Right ventricle myocardium superior (tissue), 1 donor: ENCODE measurements at places on chromosomes 16 and 17.
A peak's percentile ranks its signal among the peaks of the same experiment; 100 is the strongest.

- no peak for DNase-seq
These were observed 34.0 kb downstream of the B9D1 start for GRCh38 chr17:19328441-19329061.

GRCh38 chr16:55046513-55046912 lies 115.8 kb downstream of the IRX5 start:
- no peak for DNase-seq

- DNase-seq = no peak
These were observed 2.6 kb upstream of the CRISPLD2 start for GRCh38 chr16:84817206-84817605.

DNA sequence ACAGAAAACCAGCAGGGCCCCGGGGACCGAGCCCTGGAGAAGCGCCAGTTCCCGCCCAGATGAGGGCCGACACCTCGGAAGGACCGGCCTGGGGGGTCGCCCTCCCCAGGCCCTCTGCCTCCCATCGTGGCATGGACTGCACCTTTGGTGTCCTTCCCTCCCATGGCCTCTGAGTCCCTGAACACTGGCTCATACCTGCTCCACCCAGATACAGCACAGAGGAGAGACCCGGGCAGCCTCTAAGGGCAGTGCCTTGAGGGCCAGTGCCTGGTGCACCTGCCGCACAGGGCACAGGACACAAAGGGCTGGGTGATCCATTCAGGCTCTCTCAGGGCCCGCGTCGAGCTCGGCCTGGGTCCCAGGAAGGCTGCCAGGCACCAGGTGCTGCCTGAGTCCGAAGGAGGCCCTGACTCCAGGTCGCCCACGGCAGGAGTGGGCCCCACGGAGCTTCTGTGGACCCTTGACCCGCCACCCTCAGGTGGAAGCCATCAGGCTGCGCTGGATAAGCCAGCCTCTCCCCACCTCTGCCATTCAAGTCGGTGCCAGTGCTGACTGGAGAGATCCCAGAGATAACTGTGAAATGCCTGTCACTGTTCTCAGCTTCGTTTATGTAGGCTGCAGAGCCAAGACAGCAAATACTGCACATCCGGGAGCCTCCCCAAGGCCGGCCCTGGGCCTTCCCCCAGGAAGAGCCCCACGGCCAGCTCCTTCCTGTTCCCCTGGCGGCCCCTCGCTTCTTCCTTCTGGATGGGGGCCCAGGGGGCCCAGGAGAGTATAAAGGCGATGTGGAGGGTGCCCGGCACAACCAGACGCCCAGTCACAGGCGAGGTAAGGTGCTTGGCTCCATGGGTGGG lies at the start of gene ZG16B:
ZG16B (plus strand) TSS at position 803 of the 854 bp plus-strand sequence. CDS start 139 bp downstream, outside the sequence.
- peak; percentile 24 for DNase-seq

- DNase-seq = no peak
These were observed 20.3 kb downstream of the METRNL start for GRCh38 chr17:83099570-83100181.

- DNase-seq = no peak
These were observed 282.6 kb downstream of the IRF8 start for GRCh38 chr16:86181526-86181925.

DNA sequence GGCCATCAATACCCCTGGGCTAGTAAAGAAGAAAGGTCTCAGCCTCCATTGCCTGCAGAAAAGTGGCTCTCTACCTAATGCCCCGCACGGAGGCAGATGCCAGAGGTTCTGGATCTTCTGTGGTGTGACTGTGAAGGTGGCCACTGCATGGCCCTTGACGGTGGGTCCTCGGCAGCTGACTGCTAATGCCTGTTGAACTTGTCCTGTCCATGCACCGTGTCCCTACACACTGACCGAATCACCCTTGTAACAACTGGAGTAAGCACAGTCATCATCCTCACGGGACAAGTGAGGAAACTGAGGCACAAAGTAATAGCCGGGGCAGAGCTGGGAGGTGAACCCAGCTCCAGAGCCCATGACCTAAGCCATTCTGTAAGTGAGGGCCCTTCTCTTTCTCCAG lies 48.8 kb downstream of the MYH11 start:
- no peak for DNase-seq

DNA sequence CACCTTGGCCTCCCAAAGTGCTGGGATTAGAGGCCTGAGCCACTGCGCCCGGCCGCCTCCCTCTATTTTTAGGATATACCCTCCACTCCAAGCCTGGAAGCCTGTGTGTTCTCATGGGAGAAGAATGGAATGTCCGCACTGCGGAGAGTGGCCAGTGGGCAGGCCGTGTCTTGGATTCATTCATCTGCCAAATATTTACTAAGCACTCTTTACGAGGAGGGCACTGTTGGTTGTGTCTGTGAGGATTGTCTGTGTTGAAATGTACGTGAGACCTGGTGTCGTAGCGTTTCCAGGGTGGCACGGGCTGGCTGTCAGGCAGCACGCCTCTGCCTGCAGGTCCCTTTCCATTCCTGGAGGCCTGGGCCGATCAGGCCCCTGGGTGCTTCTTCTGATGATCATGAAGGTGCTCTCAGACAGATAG lies 19.2 kb downstream of the PGS1 start:
- DNase-seq = peak; percentile 73

- no peak for DNase-seq
These were observed 11.3 kb upstream of the PHOSPHO1 start for GRCh38 chr17:49241692-49242397.

DNA sequence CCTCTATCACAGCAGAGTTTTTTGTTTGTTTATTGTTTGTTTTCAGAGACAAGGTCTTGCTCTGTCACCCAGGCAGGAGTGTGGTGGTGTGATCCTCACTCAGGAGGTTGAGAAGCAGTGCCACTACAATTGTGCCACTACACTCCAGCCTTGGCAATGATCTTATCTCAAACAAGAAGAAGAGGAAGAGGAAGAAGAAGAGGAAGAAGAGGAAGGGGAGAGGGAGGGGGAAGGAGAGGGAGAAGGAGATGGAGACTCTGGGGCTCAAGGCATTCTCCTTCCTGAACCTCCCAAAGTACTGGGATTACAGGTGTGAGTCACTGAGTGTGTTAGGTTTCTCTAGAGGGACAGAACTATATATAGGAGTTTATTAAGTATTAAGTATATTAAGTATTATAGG lies 17.1 kb upstream of the C17orf58 start:
- no peak for DNase-seq

DNA sequence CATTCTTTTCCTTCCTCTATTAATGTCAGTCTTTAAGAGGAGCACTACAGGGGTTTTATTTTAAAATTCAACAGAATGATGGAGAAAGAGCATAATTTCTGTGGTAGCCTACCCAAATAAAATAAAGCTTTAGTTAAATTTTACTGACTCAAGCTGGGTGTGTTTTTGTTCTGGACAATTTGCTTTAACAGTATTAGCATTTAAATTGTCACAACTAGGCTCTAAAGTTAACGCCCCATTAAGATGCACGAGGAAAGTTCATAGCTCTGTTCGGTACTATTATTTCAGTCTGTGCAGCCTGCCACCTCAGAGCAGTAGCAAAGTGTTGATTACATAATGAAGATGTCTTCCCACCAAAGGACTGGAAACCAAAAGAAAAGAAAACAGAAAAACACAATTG lies 52.0 kb downstream of the CDK12 start:
- DNase-seq = no peak

- DNase-seq = no peak
These were observed 769 bp downstream of the CD19 start for GRCh38 chr16:28932339-28933141.

GRCh38 chr17:64378890-64379354 lies 11.7 kb downstream of the PECAM1 start:
- no peak for DNase-seq

GRCh38 chr17:37888881-37889280 lies 35.3 kb upstream of the TBC1D3K start:
- DNase-seq = no peak

GRCh38 chr16:27270349-27270748 lies 1.8 kb upstream of the NSMCE1 start:
- no peak for DNase-seq

- no peak for DNase-seq
These were observed 66.1 kb upstream of the NLK start for GRCh38 chr17:27976331-27976730.

DNA sequence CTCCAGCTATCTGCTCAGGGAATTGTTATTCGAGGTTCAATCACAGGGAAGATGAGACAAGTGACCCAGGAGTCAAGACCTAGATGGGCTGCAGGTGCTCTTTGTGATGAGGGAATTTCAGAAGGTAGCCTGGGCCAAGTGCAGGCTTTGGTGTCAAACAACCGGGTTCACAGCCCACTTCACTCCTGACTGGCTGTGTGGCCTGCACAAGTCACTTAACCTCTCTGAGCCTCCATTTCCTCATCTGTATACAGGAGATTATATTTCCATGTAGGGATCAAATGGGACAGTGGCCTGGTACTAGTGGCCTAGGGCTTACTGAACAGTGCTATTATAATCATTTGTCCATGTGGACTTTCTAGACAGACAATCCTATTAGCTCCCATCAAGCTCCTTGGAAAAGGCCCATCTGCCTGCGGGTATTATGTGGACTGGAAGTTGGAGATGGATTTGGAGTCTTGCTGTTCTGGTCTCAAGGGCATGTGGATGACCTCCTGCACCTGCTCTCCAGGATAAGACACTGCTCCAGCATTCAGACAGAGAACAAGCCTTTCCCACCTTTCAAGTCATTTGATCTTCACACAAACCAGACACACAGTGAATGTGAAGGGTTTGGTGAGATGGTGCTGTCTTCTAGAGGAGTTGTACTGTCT lies 3.1 kb upstream of the MT1X start:
- DNase-seq = no peak

DNA sequence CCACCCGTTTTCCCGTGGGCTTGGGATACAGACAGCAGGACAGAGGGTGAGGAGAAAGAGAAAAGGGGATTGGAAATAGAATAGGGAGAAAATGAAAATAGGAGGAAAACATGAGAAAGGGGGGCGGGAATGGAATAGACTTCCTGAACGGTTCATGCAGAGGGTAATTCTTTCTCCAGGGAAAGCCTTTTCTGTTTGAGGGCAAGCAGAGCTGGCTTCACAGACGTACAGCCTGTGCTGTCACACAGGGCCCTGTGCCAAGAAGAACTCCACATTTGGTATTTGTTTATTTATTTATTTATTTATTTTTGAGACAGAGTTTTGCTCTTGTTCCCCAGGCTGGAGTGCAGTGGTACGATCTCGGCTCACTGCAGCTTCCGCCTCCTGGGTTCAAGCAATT lies 12.0 kb downstream of the MILR1 start:
- peak; percentile 48 for DNase-seq

GRCh38 chr17:55201308-55201932 lies 63.3 kb upstream of the HLF start:
- DNase-seq = no peak

- peak; percentile 47 for DNase-seq
These were observed 16.0 kb downstream of the SPNS3 start for GRCh38 chr17:4449736-4450135.

- no peak for DNase-seq
These were observed 1336.6 kb upstream of the CDH8 start for GRCh38 chr16:63372815-63373214.

- no peak for DNase-seq
These were observed 25.5 kb upstream of the SSTR2 start for GRCh38 chr17:73139296-73139695.

- no peak for DNase-seq
These were observed 13.7 kb upstream of the VWA3A start for GRCh38 chr16:22078656-22079055.

DNA sequence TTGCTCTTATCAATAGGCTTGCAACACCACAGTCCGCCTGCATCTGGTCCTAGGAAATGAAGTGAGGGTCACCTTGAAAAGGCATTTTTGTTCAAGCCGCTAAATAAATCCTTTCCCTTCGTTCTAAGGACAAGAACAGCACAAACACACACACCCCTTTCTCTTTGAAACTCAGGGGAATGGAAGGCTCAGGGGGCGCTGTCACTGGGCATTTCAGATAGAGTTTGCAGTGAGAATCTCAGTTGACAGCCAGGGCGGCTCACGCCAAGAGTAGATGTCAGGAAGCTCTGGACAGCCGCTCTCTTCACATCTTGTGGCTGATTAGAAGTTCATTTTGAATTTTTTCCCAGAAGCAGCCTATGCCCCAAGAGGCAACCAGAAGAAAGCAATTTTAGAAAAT lies 39.8 kb downstream of the ABAT start:
- no peak for DNase-seq

- peak; percentile 32 for DNase-seq
These were observed 3.3 kb upstream of the NUDT16L1 start for GRCh38 chr16:4689864-4690704.

- DNase-seq = no peak
These were observed 45.5 kb downstream of the TMEM132E start for GRCh38 chr17:34624767-34625383.

DNA sequence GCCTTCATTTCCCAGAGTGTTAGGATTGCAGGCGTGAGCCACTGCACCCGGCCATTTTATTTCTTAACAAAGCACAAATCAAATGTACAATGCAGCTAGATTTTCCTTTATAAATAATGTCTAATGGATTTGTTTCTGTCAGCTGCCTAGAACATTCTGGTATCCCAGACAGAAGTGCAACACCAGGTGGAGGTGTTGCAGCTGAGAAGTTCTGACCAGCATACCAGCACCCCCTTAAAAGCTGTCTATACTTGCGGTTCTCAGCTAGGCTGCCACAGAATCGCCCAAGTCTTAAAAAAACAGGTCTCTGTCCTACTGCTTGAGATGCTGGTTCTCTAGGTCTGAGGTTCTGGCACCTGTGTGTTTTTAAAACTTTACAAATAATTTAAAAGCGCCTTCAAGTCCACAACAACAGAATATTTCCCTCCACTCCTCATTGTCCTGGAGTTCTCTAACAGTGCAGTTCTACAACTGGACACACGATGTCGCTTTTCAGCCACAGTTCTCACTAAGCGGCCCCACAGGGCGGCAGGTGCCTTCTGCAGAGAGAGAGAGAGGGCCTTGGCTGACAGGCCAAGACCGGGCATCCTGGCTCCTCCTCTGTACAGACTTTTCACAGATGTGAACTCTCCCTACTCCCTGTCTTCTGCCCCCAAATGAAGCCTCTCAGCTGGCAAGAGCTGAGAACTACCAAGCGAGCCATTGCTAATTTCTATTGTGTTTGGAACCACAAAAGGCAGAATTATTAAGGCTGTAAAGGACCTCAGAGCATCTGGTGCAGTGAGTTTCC lies 32.6 kb upstream of the MEOX1 start:
- peak; percentile 78 for DNase-seq

DNA sequence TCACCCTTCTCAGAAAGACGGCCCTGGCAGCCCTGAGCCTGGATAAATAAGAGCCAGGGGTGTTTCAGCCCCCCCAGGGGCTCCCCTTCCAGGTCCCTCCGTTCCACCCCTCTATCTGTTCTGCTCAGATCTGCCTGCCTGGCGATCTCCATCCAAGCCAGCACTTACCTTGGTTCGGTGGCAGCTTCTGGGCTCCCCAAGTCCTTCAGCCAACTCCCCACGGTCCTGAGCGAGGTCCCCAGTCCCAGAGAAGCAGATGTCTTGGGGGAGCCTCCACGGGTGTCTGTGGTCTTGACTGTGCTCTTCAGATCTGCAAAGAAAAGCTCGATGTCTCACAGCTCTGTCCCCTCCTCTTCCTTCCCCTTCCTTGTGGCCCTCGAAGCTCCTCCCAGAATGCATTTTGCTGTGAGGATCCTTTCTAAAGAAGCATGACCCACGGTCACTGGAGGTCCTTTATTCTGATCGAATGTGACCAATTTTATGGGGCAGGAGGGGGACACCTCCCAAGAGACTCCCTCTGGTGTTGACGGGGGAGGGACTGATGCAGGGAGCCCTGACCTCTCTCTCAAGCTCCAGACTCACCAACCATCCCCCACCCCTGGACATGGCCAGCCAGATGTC lies at the start of gene PIK3R6:
PIK3R6 (minus strand) TSS at position 314 of the 621 bp plus-strand sequence. CDS start 17,880 bp downstream, outside the sequence.
- DNase-seq = no peak
